ENCODE measurements at places on chromosomes 5 and 9.
A peak's percentile ranks its signal among the peaks of the same experiment; 100 is the strongest.

DNA sequence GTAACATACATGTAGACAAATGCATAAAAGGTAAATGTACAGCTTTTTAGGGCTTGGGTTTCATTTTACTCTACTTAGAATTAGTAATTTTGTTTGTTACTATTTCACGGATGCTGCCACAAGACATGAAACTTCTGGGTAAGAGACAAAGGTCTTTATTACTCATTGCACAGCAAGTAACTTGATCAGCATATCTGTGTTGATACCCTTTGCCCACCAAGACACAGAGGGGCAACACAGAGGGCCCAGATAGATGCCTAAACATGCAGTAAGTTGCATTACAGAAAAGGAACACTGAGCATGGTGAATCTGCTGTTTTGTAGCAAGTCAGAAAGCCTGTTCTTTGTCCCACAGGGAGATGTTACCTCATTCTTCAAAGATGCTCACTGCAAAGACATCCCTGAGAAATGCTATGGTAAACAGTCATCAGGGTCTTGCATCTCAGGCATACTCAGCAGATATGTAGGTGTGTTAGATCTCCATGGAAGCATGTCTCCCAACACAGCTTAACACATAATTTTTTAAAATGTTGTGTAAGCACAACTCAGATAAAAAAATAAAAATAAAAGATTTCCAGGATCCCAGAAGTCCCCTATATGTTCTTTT, 10.3 kb downstream of the ITGA2 start:
- DNase-seq, result no peak

DNA sequence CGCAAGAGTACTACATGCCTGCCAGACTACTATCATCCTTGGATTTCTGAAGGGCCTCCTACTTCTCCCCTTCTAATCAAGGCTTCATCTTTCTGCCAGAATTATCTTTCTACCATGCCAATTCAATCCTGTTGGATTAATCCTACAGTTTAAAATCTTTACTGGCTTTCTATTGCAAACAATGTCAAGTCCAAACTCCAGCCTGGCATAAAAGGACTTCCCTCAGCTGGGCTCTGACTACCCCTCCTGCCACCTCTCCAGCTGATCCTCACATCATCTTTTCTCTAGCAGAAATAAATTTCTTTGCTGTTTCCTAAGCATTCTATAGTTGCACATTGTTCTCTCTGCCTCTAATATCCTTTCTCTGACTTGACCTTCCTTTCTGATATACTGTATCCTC, 119.7 kb upstream of the RAD23B start:
- DNase-seq, result no peak

DNA sequence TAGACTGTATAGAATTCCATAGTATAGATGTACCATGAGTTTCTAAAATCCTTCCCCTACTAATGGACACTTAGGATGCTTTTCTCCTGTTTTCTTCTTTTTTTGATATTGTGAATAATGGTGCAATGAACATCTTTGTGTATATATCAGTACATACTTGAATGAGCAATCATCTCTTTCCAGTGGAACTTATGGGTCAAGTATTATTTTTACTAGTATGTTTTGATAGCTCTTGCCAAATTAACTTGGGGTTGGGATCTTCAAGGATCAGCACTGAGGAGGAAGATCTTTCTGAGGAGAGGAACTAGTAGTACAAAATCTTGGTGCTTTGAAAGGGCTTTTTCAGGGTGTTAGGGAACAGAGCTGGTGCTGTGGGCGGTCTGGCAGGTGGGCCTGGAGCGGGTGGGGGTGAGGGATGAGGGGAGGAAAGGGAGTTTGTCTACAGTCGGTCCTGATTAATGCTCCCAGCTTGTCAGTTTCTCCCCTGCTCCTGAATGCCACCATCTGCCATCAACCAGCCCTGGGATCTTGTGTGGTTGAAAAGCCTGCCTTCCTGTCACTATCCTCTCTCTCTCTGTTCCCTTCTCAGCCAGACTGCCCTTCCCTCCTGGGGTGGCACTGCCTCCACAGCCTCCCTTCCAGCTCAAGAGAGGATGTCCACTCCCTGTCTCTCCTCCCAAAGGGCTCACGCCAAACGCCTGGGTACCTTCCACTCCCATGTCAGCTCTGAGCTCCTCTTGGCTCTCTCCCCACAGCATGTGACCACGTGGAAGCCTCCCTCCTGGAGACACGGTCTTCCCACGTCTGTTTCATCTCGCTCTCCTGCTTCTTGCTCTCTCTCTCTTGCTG, 185.9 kb downstream of the DAB2IP start:
- no peak for DNase-seq

DNA sequence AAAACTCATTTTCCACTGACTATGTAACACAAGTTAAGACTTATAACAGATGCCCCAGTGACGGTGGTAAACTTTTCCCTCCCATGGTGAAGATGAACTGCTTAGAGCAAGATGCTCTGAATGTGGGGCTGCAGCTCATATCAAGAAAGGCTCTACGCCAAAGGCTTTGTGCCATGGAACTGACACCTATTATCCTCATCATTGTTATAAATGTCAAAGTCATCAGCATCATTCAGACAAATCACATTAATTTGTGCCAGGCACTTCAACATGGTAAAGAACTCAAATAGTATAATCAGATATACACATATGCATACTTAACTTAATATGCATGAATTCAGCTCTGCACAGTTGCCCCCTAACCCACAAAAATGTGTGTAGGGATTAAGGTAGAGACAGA, 305.9 kb upstream of the ATP10B start:
- DNase-seq, result no peak

- no peak for DNase-seq
Measured at GRCh38 chr9:2874001-2874750, 30.3 kb upstream of the PUM3 start.

DNA sequence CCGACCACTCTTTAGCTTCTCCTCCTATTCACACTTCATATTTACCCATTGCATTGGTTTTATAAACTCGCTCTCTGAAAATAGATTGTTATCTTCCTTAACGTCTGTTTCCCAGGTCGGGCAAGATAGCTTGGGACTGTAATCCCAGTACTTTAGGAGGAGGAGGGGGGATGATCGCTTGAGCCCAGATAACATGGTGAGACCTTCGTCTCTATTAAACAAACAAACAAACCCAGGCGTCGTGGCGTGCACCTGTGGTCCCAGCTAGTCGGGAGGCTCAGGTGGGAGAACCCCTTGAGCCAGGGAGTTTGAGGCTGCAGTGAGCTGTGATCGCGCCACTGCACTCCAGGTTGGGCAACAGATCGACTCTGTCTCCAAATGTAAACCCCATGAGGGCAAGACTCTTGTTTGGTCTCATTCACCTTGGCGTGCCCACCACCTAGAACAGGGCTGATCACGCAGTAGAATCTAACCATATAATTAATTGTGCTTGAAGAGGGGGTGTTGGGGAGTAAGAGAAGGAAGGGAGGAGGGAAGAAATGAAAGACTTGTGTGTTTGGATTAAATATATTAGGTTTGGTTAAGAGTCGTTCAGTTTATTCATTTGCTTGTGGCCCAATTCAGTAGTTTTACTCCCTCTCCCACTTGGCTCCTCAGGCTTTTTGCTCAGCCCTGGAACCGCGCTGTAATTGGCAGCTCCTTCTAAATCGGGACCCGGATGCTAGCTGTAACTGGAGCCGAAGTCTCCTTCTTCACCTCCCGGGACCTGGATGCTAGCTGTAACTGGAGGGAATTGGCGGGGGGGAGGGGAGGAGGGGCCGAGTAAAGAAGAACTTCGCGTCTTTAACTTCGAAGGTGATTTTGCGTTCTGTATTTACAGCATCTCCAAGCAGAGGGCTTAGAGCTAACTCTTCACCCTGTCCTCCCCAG, 24.9 kb downstream of the CDKN2A start:
- no peak for DNase-seq

- DNase-seq, result no peak
Measured at GRCh38 chr9:18202924-18203323, 271.0 kb upstream of the ADAMTSL1 start.

DNA sequence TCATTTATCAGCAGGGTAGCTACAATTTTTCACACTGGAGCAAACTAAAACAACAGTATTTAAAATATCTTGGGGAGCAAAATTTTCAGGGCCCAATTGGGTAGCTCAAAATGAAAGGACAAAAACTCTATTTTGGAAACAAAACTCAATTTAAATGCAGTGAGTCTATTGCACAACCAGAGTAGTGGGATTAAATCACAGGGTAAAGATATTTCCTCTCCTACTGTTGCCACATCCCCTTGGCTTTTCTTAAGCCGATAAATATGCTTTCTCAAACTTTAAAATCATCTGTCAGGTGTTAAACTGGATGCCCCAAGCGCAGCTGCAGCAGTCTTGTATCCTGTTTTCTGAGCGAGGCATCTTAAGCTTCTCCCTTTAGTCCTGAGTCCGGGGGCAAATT, 1474.3 kb upstream of the CDH9 start:
- no peak for DNase-seq

DNA sequence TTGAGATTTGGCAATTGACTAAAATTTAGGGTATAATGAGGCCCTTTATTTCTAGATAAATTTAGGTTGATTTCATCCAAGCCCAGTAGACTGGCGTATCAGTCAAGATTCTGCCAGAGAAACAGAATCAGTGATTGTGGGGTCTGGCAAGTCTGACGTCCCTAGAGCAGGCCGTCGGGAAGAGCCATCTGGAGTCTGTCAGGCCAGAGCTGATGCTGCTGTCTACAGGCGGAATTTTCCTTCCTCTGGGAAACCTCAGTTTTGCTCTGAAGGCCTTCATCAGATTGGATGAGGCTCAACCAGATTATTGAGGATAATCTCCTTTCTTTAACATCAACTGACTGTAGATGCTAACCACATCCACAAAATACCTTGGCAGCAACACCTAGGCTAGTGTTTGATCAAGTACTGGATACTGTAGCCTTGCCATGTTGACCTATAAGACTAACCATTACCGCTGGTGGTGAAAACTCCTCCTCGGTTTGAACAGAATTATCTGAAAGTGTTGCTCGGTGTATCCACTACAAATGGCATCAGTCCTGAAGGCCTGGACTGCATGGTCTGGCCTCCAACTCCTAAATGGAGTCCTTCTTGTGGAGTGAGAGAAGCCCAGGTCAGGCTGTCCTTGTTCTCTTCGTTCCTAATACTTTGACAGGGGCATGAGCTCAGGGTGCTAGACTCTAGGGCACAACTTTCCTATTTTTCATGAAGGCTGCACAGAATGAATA, 83.2 kb upstream of the ANKH start:
- DNase-seq, result no peak

GRCh38 chr5:150428106-150428876, 15.6 kb upstream of the CD74 start:
- peak; percentile 53 for DNase-seq

DNA sequence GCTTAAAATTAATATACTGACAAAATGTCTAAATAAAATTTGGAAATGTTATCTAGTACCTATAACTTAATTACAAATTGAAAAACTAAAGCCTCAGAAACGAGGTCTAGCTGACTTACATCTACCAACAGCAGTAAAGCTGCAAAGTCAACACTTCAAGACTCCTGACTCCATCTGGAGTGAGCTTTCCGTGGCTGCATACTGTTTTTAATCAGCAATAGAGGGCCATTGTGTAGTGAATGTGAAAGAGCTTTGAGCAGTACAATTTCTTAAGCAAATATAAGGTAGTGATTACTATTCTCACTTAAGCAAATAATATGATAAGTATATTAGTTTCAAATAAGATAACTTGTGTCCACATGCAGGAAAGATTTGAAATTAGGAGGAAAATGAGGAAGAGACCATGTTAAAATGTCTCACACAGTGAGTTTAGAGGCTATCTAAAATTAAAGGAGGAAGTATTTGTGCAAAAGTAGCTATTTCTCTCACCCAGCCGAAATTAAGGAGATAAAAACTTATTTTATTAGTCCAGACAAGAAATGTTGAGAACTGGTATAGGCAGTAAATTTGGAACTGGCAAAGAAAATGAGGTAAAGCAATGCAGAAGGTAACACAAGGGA, 6.4 kb downstream of the SPINK6 start:
- no peak for DNase-seq

- no peak for DNase-seq
Measured at GRCh38 chr9:93155716-93156474, 21.8 kb upstream of the NINJ1 start.

- no peak for DNase-seq
Measured at GRCh38 chr5:98330871-98331270, 442.6 kb upstream of the RGMB start.

- DNase-seq, result no peak
Measured at GRCh38 chr9:113160571-113160970, 9.8 kb downstream of the SLC31A2 start.

DNA sequence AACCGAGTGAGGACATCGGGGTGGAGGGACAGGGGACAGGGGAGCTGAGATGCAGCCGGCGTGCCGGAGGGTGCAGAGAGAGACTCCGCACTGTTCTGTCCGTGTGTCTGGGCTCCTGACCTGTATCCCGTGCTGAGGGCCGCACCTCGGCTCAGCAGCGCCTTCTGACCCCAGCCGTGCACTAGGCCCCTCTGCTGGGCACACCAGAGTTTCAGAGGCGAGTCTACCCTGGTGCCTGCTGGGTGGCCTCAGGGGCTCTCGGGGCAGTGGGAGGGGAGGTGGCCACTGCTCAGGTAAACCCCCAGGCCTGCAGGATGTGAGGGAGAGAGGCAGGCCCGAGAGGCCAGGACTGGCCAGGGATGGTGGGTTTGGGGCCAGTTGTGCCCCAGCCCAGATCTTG, 100.2 kb downstream of the RXRA start:
- DNase-seq, result no peak

DNA sequence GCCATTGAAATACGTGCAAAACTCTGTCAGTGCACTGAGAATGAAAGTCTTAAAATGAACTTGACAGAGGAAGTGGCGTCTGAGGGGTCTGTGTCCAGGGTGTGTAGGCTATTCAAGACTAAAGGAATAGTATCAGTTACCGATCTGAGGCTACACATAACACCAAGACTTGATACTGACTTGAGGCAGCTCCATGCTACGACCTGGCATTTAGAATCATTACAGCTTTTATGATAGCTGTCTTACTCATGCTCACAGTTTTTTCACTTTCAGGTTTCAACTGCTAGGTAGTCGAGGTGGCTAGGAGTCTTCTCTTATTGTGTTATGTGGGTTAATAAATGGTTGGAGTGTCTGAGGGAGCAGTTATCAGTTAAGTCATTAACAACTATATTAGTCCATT, 92.8 kb upstream of the SLCO6A1 start:
- no peak for DNase-seq

- DNase-seq, result no peak
Measured at GRCh38 chr9:132117694-132118093, 38.0 kb upstream of the MED27 start.

DNA sequence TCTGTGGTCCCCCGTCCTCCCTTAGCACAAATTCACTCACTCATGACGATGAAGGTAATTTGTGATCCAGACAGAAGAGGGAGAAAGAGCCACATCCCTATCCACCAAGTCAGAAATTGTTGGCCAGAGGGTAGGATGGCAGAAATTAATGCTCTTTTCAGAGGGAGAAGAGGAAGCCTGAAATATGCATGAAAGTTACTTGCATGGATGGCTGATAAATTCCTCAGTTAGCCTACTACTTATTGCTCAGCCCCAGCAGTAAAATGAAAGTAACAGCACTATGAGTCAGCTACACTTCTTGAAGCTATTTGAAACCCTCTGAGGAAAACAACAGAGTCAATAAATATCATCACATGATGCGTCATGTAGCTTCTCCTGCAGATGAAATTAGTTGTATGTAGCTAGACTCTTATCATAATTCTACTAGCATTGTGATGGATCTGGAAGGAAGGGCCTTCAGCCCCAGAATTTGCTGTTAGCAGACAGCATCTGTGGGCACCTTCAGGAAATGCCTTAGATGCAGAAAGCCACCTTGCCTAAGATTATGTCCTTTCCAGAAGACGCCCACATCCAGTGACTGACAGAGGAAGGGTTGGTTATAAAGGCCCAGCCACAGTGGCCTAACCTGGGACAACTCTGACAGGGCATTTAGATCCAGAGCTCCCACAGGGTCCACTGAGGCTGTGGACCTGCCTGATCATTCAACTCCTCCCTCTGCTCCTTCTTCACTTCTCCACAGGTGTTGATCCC, 81.2 kb upstream of the CCDC112 start:
- DNase-seq, result no peak

All from C1 segment of cervical spinal cord (tissue), 14 donors.